Glomerular endothelial cell (primary cell): ENCODE measurements at places on chromosomes 12 and 14. TPM values are rescaled to one million over a fixed set of nuclear protein-coding genes. Genes with fewer than 3 reads are reported as not detected.

Gene BICDL1
- total RNA-seq: 0.70 TPM in 1 of 2 replicates, not detected in the other

Gene SIX1
- 7.5 and 8.9 TPM in 2 replicates for total RNA-seq

Gene ACACB
- 1.4 and 6.0 TPM in 2 replicates for total RNA-seq

Gene TPH2
- total RNA-seq: not detected in 2 replicates

Gene FOXG1
- total RNA-seq: not detected in 2 replicates

Gene OLR1
- total RNA-seq: 0.64 TPM in 1 of 2 replicates, not detected in the other

DNA sequence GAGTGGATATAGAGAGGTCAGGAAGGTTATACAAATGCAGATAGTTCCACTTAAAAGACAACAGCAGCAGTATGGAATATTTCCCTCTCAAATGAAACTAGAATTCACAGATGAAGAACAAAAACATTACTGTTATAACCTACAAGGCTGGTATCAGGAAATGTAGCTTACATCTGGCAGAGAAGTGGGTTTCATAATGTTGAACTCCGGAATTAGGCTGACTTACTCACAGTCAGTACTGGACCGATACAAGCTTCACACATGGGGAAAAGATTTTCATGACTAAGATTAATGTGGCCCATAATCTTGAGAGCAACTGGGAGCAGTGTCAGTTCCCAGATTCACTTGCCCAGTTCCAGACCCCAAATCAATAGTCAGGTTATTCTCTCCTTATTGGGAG is 353.9 kb downstream of the DUSP6 start:
- no peak for DNase-seq

DNA sequence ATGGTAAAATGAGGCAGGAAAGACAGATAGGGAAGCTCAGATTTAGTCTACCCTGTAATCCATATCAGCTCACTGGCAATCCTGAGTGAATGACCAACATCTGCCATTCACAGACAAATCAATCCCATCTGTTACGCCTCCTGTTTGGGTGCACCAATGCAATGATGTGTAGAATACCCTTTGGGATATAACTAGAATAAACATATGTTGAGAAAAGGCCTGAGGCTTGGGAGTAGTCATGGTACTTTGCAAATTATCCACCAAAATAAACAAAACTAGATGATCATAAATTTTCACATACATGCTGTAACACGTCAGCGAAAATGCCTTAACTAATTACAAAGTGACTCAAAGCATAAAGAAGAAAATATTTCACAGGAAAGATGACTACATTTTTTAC is 78.8 kb downstream of the KCNC2 start:
- DNase-seq: no peak

DNA sequence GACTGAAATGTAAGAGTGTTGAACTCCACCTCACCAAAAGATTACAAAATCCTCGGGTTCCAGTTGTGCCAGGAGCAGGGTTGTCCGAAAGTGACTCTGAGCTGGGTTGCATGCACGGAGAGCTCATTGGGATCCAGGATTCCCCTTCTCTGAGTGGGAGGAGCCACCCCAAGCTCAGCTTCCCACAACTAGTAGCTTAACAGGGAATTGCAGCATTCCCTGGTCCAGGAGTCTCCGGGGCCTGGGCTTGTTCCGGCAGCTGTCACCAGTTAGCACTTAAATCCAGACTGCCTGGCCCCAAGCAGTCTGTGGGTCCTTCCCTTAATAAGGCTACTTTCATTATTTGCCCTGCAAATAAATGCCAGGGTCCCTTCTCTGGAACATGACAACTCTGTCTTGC is 50.1 kb downstream of the CD9 start:
- DNase-seq: no peak

- no peak for DNase-seq
Measured at GRCh38 chr12:52605542-52605941, 4.3 kb upstream of the KRT72 start.

GRCh38 chr14:51444353-51445000 is 204.4 kb downstream of the TMX1 start:
- no peak for DNase-seq

DNA sequence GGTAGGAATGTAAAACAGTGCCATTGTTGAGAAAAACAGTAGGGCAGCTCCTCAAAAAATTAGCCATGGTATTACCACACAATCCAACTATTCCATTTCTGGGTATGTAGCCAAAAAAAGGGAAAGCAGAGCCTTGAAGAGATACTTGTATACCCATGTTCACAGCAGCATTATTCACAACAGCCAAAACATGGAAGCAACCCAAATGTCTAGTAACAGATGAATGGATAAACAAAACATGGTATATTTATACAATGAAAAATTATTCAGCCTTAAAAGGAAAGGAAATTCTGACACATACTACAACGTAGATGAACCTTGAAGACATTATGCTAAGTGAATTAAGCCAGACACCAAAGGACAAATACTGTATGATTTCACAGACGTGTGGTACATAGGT is 67.6 kb upstream of the GNG2 start:
- no peak for DNase-seq

- no peak for DNase-seq
Measured at GRCh38 chr12:119505001-119505400, 88.6 kb upstream of the TMEM233 start.

- no peak for DNase-seq
Measured at GRCh38 chr14:71388862-71389261, 481.6 kb downstream of the PCNX1 start.

- no peak for DNase-seq
Measured at GRCh38 chr14:54920052-54920451, 17.4 kb upstream of the GCH1 start.

DNA sequence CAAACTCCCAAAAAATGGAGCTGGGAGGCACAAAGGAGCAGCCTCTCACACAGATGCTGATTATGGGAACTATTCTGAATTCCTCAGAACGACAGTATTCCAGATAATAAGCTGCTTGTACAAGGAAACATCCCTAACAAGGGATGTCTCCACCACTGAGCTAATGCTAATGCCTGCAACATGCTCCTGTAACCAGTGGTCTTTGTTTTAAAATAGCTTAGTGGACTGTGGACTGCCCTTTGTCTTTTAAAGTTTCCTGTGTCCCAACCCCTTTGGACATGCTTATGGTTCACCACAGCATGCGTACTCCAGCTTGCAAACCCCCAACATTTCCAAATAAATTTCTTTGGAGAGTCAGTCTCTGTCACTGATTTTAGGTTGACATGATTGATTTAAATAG is 16.4 kb upstream of the PITPNM2 start:
- no peak for DNase-seq
